Activated CD4-positive, alpha-beta T cell treated with anti-CD3 and anti-CD28 coated beads, Interleukin-2, Interleukin-4, amounts not matched to agents 100 ng/mL and 50 ng/mL, durations not matched to agents 16 hours and 8 hours (primary cell): ENCODE measurements at places on chromosomes 4 and X.

DNA sequence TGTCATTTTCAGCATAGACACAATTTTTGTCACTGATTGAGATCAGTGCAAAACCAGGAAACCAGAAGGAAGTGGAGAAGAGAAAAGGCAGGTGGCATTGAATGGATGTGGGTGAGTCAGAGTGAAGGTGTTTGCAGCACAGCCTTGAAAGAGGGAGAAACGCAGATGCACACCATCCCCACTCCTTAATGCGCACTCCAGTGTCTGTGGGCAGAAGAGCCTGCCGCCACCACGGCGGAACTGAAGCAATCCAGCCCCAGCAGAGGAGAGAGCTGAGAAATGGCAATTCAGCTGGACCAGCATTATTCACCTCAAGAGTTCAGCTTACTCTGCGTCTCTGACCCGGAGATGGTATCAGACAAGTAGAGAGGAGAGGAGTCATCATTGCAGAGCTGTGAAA lies 393.1 kb upstream of the FRG1 start:
- DNase-seq, result peak; percentile 0

DNA sequence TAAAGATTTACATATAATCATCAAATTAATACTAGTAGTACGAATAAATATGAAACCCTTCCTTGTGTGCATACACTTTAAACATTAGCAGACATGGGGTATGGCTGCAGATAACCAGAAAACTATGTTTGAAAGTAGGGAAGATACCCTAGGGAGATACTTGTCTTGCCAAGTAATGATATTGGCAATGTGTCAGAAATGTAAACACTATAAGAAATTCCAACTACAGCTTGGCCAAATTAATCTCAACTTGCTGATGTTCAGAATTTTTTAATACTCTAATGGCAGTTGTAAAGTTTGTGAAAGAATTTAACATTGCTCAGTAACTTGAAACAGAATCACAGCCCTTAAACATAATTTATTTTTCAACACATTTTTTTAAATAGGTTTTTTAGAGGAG lies 27.4 kb upstream of the HPGD start:
- DNase-seq, result no peak

GRCh38 chrX:152733261-152733975 lies at the start of the genes CSAG1 and MAGEA12:
TSS of gene CSAG1 (minus strand) at chrX:152733721. CDS start at chrX:152732460, 1,261 bp downstream.
TSS of gene MAGEA12 (plus strand) at chrX:152733757. CDS start at chrX:152736162, 2,405 bp downstream.
- no peak for DNase-seq

GRCh38 chr4:158018221-158018830 lies 154.5 kb downstream of the GASK1B start:
- no peak for DNase-seq

- peak; percentile 14 for DNase-seq
Measured at GRCh38 chr4:108651014-108651791, 804 bp downstream of the OSTC start.

DNA sequence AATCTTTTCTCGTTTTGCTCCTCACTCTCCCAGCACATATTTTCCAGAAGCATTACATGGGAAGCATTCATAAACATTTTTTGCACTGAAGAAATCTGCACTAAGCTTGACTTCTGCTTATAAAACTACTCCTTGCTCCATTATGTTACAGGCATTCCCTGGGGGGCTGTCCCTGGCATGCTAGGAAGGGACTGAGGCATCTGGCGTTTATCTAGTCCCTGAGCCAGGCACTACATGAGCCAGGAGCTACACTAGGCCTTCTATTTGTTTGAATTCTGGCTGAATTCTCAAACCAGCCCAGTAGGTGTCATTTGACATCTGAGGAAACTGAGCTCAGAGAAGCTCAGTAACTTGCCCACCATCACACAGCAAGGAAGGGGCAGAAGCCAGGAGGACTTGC lies 43.3 kb downstream of the NHSL2 start:
- no peak for DNase-seq

DNA sequence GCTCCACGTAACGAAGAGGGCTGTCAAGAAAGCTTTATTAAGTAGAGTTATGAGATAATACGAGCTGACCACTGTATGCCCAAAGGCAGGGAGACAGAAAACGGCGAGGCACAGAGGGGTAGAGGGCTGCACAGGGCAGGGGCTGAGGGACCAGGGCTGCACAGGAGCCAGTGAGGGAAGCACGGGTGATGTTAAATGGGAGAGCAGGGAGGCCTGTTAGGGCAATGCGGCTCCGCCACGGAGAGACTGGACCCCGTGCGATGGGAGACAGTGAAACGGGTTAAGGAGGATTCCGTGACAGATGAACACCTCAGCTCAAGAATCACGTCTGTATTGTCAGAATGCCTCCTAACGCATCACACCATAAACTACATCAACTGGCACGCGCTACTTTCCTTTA lies 25.1 kb downstream of the FAT1 start:
- no peak for DNase-seq

DNA sequence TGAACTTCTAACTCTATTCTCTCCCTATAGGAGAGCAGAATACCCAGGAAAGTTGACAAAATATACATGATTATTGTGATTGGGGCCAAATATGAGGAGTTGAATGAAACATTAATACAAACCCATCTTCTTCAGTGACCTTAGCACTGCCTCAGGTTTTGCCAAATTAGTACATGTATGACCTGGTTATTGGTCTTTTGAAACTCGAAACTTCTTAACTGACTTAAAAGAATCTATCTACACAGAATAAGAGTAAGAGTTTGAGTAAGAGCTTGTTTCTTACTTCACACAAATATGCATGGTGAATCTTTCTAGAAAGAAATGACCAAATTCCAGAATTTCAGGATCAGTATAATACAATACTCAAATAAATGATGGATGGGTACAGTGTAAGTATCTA lies 213.0 kb upstream of the GK2 start:
- no peak for DNase-seq

- DNase-seq, result no peak
Measured at GRCh38 chr4:174490451-174490961, 31.8 kb downstream of the HPGD start.

DNA sequence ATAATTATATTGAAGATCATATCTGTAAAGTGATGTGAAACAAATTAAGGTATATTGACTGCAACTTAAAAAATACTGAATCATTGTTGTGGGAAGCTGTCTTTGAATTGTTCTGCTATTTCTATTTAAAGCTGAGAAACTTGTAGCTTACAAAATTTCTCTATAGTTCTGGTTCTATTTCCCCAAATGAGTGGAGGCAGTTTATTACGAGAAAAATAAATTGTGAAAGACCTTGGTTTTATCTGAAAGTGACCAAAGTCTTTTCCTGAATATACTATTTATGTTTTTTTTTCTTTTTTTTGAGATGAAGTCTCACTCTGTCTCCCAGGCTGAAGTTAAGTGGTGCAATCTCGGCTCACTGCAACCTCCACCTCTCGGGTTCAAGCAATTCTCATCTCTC lies 165.4 kb downstream of the SH3BGRL start:
- DNase-seq, result no peak

GRCh38 chr4:108035691-108036090 lies 46.0 kb downstream of the HADH start:
- no peak for DNase-seq

- DNase-seq, result no peak
Measured at GRCh38 chr4:78298618-78299017, 241.5 kb downstream of the FRAS1 start.

GRCh38 chr4:77581724-77582123 lies 23.9 kb upstream of the CXCL13 start:
- peak; percentile 42 for DNase-seq

DNA sequence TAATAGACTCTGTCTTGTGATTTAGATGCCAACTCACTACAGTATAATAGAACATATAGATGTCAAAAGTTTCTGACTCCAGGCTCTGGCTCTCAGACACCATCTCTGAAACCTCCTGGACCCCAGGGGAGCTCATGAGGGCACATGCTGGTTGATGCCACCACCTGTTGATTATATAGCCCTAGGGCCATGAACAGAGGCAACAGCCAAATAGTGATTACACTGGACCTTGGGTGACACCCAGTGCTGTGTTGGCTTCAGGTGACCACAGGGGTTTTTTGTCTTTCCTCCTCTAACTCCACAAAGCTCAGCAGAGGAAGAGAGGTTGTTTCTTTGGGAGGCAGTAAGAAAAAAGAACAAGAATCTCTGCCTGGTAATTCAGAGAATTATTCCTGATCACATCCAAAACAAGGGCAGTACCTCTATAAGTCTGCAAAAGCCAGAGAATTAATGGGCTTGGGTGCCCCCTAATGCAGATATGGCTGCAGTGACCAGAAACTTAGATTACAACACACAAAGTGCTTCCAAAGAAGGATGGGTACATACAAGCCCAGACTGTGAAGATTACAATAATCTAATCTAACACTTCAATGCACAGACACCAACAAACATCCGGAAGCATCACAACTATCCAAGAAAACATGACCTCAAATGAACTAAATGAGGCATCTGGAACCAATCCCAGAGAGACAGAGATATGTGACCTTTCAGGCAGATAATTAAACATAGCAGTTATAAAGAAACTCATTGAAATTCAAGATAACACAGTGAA lies 1920.6 kb downstream of the ARAP2 start:
- no peak for DNase-seq

DNA sequence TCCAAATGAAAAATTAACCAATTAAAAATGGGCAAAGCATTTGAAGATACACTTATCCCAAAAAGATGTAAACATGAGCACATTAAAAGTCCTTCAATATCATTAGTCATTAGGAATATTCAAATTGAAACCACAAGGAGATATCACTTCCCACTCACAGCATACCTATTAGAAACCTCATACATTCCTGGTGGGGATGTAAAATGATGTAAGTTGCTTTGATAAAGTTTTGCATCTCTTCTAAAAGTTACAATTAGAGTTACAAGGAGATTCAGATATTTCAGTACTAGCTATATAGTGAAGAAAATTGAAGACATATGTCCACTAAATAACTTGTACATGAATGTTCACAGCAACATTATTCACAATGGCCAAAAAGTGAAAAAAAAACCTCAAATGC lies 1109.3 kb upstream of the LCORL start:
- no peak for DNase-seq

GRCh38 chr4:52292245-52292644 lies 241.1 kb downstream of the SPATA18 start:
- no peak for DNase-seq

DNA sequence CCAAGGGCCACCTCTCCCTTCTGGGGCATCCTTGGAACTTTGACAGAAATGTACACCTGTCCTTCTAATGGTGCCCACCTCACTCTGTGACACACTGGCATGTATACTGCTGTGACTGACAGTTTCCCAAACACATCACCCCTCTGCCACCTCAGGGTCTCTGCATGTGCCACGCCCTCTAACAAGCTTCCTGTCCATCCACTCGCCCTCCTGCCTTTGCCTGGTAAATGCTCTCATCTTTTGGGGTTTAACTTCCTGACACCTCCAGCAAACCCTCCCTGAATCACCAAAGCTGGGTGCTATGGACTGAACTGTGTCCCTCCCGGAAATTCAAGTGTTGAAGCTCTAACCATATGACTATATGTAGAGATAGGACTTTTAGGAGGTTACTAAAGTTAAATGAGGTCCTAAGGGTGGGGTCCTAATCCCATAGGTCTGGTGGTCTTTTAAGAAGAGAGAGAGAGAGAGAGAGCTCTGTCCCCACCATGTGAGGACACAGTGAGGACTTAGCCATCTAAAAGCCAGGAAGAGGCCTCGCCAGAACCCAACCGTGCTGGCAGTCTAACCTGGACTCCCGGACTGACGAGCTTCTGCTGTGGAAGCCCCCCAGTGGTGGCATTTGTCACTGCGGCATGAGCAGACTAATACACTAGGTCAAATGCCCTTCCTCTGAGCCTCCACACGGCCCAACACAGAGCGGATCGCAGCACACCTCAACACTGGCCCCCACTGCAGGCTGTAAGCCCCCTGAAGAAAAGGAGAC lies 95.6 kb downstream of the AFAP1 start:
- peak; percentile 78 for DNase-seq

GRCh38 chr4:36533944-36534343 lies 252.5 kb downstream of the DTHD1 start:
- no peak for DNase-seq

DNA sequence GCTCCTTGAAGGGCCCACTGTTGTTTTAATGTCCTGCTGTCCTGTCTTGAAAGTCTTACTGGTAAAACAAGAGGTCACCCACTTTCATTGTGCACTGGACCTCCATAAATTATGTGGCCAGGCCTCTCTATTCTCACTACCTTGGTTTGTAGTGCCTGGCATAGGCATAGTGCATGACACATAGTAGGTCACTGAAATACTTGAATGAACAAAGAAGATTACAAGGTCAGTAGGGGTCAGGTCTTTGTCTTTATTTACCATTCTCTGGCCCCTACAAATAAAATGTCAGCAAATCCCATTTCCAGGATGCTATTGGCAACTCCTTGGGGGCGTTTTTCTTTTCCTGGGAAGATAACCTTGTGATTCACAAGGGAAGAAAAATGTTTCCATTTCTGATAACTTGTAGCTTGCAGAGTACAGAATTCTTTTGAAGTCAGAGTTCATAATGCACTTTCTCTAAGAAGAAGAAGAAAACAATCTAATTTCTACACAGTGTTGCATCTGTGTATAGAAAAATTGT lies 1.4 kb downstream of the PGM2 start:
- DNase-seq, result no peak

DNA sequence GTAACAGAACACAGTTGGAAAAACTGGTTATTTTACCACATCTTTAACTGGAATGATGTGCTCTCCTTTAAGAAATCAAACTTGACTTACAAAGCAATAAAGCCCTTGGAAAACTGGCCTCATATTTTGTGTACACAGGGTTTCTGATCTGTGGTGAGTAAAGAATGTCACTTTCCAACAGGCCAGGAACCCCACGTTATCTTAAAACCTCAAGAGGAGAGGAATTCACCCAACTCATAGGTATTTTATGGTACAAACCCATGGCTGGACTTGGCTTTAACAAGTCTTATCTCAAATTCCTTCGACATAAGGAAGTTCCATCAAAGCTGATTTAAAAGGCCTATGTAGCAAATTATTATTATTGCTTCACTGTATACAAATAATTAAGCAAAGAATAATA lies 1735.1 kb downstream of the PCDH7 start:
- no peak for DNase-seq

- no peak for DNase-seq
Measured at GRCh38 chrX:154802947-154803346, 2.3 kb downstream of the MPP1 start.

- no peak for DNase-seq
Measured at GRCh38 chr4:156322592-156322991, 368.9 kb upstream of the CTSO start.

- no peak for DNase-seq
Measured at GRCh38 chr4:126264839-126265238, 950.1 kb downstream of the FAT4 start.

DNA sequence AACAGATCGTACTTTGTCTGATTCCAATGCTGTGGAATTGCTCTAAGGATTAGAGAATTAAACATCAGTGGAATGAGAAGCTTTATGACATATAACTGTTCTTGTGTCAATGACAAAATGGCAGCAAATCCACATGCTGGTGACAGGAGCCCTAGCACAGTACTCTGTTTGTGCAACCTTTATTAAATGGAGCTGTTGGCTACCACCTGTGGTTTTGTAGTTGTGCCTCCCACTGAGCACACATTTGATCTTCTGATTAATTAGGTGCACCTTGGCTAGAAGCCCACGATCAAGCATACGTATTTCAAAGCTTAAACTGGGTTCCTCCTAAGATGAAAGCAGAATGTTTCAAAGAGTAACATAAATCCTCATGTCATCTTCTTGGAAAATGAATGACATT lies 394.0 kb upstream of the IGFBP7 start:
- no peak for DNase-seq

GRCh38 chrX:23631136-23631535 lies 36.2 kb upstream of the PRDX4 start:
- no peak for DNase-seq
